ENCODE measurements at places on chromosomes 2 and 18.

DNA sequence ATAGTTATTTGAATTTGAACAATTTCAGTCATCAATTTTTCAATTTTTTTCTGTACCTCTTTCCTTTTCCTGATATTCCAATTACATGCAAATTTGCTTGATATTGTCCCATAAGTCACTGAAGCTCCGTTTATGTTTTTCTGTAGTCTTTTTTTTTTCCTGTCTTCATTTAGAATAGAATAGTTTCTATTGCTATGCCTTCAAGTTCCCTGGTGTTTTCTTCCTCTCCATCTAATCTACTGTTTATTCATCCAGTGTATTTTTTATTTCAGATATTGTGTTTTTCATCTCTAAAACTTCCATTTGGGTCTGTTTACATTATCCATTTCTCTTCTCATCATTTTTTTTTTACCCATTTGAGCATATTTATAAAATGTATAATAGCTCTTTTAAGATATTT lies 8.0 kb upstream of the EIF2AK2 start:
- no peak for DNase-seq

DNA sequence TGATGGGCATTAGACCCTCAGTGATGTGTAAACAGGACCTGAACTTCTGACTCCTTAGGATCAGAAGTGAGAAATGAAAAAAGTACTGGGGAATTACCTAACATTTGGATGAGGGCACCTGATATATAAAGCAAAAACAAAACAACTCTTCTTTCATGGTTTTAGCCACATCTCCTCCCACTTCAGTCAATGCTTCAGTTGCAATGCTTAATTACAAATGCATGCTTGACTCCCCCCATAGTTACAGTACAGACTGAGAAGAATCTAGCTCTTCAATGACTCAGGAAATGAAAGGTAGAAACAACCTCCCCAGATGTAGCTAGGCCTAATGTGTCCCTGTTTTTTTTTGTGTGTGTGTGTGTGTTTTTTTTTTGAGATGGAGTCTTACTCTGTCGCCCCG lies 276.8 kb upstream of the POU3F3 start:
- DNase-seq = no peak

- no peak for DNase-seq
These were observed 85.3 kb downstream of the CYP26B1 start for GRCh38 chr2:72062336-72062735.

- DNase-seq = no peak
These were observed 54.6 kb downstream of the IL1R2 start for GRCh38 chr2:102046135-102046986.

GRCh38 chr2:20483194-20483895 lies 36.5 kb downstream of the RHOB start:
- DNase-seq = no peak

Measured in inflammatory macrophage treated with lipopolysaccharide for 4 hours (primary cell).